ENCODE measurements at places on chromosomes 4 and X.
A peak's percentile ranks its signal among the peaks of the same experiment; 100 is the strongest.

GRCh38 chrX:11760958-11761357 is 2.9 kb downstream of the MSL3 start:
- no peak for DNase-seq

GRCh38 chr4:68691186-68691585 is 20.7 kb upstream of the UGT2B15 start:
- DNase-seq: no peak

DNA sequence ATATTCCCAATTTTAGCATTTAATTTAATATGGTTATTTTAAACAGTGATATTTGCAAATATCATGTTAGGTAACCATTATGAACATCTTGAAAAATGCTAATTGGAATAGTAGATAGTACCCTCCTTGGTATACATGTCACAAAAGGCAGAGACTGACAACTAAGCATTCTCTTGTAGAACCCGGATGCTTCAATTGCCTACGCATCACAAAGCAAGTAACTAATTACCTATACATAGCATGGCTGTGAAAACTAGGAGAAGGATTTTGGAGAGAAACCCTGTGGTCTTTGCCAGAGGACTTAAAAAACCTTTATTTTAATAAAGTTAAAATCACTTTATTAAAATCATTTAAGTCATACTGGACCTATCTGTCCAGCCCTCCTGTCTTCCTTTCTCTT is 764.1 kb upstream of the TENM3 start:
- DNase-seq: no peak

DNA sequence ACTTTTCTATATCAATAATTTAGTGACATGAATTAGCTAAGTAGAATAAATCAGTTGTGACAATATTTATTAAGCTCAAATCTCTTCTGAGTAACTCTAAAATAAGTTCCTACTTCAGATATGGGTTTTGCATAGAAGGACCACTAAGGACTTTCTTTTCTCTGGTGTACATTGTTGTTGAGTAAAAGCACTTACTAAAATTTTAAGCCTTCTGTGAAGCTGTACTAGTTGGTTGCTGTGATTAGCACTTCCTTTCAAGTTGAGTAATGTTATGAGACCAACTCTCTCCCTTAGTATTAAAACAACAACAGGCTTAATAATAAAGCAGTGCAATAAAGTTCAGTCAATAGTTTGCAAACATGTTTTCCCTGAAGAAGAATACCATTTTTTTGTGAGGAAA is 667.4 kb upstream of the NDST4 start:
- DNase-seq: no peak

- no peak for DNase-seq
Observed at GRCh38 chrX:119151051-119151380, 23.4 kb upstream of the KIAA1210 start.

DNA sequence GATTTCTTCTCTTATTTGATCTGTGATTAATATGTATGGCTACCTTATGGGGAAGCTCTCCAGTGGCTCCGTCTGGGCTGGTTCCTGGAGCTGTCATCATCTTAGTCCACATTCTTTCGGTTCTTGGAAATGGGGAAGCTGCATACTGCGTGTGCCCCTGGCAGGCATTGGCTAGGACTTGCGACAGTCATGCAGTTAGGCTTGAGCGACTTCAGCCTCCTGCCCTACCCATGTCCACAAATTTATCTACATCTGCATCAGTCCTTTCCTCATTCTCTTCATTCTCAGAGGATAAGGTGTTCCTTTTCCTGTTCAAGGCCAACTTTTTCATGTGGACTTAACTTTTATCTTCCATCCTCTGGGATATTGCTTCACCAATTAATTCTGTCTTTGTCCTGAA is 214.2 kb downstream of the RELL1 start:
- no peak for DNase-seq

- DNase-seq: no peak
Observed at GRCh38 chrX:19630228-19630627, 114.9 kb upstream of the MAP3K15 start.

GRCh38 chr4:53640576-53641453 is 49.5 kb upstream of the LNX1 start:
- peak; percentile 31 for DNase-seq

DNA sequence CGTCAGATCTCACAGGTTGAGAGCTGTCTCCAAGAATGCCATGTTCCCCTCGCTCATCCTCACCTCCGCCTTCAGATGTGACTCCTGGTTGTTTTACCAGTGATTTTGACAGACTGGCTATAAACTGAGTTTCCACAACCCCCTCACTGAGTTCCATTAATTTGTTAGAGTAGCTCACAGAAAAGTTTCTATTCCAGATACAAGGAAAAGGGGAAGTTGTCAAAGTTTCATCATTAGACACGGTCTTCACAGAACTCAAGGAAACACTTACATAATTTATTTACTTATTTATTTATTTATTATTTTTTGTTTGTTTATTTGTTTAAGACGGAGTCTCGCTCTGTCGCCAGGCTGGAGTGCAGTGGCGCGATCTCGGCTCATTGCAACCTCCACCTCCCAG is 55.7 kb upstream of the IQSEC2 start:
- DNase-seq: no peak

DNA sequence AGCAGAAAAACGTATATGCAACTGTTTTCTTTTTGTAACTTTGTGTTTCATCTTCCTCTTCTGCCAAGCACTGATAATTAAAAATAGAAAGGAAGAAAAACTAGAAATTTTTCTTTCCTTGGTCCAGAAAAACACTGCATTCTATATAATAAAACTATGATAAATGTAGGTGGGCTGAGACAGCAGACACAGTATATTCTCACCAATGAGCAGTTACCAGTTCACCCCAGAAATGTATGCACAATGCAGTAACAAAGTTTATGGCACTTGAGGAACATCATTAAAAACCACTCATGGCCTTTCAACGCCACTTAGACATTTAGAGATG is 79.4 kb downstream of the FAT1 start:
- no peak for DNase-seq

GRCh38 chr4:40395166-40395900 is 60.2 kb downstream of the CHRNA9 start:
- DNase-seq: no peak

GRCh38 chr4:176193938-176194337 is 1.4 kb downstream of the SPATA4 start:
- DNase-seq: peak; percentile 49

DNA sequence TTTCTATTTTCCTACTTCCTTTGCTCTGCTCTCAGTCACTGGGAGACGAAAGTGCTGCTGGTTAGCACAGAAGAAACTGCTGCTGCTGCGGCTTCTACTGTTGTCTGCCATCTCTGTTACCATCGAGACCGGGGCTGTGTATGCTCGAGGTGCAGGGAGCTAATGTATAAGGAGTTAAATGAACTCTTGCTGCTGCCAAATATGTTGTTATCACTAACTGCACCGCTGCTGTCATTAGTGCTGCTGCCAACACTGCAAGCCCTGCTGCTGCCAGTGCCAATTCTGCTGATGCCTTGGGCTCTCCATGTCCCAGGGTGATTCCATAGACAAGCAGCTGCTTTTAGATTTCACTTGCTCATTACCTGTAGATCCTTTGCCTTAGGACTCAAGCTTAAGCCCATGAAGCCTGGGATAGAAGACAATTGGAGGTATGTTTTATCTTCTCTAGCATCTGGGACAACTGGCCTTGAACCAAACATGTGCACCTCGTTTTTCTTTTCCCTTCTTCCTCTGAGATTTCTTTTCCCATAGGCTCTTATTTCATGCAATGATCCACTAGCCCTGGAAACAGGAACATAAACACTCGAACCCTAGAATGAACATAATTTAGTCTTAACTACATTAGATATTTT is 107.8 kb downstream of the CCSER1 start:
- DNase-seq: no peak

- no peak for DNase-seq
Observed at GRCh38 chrX:46326161-46326560, 219.1 kb downstream of the ZNF674 start.

- no peak for DNase-seq
Observed at GRCh38 chrX:154734061-154734781, 16.7 kb downstream of the GAB3 start.

- no peak for DNase-seq
Observed at GRCh38 chr4:47771020-47771419, 66.8 kb downstream of the CORIN start.

- DNase-seq: no peak
Observed at GRCh38 chrX:154436374-154436982, 476 bp upstream of the GDI1 start.

DNA sequence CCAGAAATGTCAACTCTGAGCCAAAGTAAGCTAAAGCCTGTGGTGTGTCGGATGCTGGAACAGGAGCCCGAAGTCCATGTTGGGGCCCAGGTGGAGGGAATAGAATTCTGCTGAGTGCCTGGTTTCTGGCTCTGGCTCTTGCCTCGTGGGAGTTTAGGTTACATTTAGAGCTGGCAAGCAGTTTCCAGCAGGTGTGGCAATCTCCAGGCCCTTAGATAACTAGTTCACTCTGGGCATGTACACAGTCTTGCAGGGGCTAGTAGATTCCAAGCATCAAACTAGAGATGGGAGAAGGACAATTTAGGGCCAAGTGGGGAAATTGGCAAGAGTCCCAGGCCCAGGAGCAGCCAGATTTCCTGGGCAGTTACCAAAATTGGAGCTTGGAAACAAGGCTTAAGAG is 56.3 kb upstream of the STOX2 start:
- DNase-seq: no peak

- DNase-seq: no peak
Observed at GRCh38 chr4:187103351-187103750, 379.7 kb upstream of the FAT1 start.

- DNase-seq: no peak
Observed at GRCh38 chrX:68870357-68870756, 41.5 kb downstream of the EFNB1 start.

- peak; percentile 71 for DNase-seq
Observed at GRCh38 chr4:127708985-127709384, 21.2 kb upstream of the SLC25A31 start.

DNA sequence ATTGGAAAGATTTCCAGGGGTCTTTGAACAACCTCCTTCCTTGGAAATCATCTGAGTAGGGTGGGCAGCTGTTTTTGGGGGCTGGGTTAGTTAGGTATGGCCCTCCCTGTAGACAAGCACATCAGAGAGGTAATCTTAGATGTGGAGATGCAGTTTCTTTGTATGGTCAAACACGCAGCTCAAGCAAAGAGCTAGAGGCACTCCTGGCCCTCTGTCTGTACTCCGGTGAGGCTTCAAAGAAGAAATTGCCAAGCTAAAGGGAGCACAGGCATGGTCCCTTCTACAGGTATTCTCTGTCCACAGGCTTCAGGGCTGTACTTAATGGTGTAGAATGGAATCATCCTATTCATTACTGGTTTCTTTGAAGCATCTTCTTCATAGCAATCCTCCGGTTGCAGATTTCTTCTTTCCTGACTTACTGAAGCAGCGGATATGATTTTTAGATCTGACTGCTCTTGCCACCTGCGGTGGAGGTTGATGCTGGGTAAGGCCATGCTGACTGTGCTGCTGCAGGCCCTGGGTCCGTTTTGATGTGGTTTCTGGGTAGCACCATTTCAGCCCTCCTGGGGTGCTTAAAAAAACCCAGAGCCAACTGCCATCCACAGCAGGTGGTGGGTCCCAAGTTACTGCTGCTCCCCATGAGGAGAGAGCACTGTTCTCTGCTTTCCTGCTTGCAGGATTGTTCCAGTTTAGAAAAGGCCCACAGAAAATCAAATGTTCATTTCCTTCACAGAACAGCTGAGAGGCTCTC is 318.9 kb upstream of the GATB start:
- DNase-seq: no peak

- no peak for DNase-seq
Observed at GRCh38 chr4:55169352-55169961, 44.1 kb upstream of the KDR start.

- no peak for DNase-seq
Observed at GRCh38 chrX:118631586-118631985, 95.8 kb upstream of the IL13RA1 start.

GRCh38 chrX:134684956-134685355 is 26.7 kb upstream of the PLAC1 start:
- no peak for DNase-seq

DNA sequence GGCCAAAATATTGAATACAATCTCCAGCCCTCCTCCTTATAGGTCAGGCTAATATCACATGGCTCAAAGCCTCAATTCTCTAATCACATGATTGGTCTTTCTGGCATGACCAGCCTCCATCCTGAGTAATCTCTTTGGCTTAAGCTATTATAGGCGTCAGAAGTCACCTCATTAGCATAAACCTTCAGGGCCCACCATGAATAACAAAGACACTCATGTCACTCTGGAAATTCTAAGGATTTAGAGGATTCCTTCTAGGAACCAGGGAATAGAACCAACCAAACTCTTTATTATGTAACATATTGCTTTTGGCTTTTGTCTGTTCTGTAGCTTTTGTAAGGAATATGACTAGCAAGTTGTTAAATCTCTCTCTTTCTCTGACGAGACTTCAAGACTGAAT is 109.2 kb upstream of the IGFBP7 start:
- DNase-seq: no peak

- no peak for DNase-seq
Observed at GRCh38 chr4:184475498-184475897, 1.1 kb upstream of the IRF2 start.

- DNase-seq: no peak
Observed at GRCh38 chr4:147418226-147418625, 62.7 kb upstream of the EDNRA start.

DNA sequence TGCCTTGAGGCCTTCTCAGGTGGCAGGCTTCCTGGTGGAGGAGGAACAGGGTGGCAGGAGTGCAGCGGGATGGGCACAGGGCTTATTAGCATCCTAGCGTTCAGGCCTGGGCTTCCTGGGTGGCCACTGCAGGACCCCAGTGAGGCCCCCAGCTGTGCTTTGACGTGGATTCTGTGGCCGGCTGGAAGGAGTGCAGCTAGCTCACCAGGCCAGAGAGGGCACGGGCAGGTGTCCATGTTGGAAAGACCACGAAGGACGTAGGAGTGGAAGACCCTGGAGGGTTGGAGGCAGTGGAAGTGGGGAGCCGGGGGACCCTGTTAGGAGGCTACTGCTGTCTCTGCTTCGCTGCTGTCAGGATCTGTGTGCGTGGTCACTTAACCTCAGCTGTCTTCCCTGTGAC is 13.3 kb upstream of the TADA2B start:
- no peak for DNase-seq

DNA sequence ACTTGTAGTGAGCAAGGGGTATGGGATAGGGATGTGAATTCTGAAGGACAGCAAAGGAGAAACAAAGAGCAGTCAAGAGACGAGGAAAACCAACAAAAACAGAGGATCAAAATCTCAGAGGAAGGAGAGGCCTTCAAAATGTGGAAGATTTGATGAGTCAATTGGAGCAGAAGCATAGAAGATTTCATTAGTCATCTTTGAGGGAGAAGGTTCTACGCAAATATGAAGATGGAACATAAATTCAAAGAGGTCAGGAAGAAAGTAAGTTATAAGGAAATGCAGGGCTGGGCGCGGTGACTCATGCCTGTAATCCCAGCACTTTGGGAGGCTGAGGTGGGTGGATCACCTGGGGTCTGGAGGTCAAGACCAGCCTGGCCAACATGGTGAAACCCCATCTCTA is 35.4 kb downstream of the MID2 start:
- no peak for DNase-seq

GRCh38 chr4:154465085-154465484 is 26.5 kb downstream of the DCHS2 start:
- DNase-seq: no peak

- DNase-seq: no peak
Observed at GRCh38 chrX:144612076-144612475, 635.2 kb upstream of the SPANXN1 start.
